ENCODE measurements at places on chromosomes 1 and 21. TPM values are rescaled to one million over a fixed set of nuclear protein-coding genes. Genes with fewer than 3 reads are reported as not detected.

TMEM79 gene
- total RNA-seq: 9.5 TPM

- H3K4me3 ChIP-seq: peak overlapping the region; percentile 54
- DNase-seq: peak; percentile 75
- H3K27me3 ChIP-seq: no peaks in the 10 kb centered on the region
- peak overlapping the region; percentile 88 for H3K27ac ChIP-seq
- H3K4me1 ChIP-seq: peaks cover 56% of the 10 kb centered on the region
- H3K36me3 ChIP-seq: no peaks in the 10 kb centered on the region
Measured at GRCh38 chr1:101112051-101112780, 86.6 kb upstream of the DPH5 start.

MTARC2 gene
- total RNA-seq: not detected

CD2 gene
- 264 TPM for total RNA-seq

DNA sequence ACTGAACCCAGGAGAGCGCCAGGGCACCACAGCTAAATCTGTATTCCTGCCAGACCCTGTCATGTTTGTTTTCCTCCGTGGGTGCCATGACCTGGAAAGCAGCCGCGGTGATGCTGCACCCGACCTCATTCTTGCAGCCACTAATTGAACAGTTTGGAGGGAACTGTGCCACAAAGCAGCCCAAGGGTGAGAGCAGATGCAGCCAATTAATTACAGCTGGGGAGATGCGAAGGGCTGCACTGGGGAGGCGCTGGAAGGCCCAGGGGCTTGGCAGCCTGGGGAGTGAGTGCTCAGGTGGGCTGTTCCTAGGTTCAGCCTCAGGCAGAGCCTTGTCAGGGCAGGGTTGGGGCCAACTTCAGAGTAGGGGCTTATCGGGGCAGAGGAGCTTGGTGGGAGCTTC, 158.4 kb upstream of the CD34 start:
- DNase-seq: no peak
- no peak overlapping the region for H3K27ac ChIP-seq
- H3K36me3 ChIP-seq: no peaks in the 10 kb centered on the region

- no peaks in the 10 kb centered on the region for H3K27me3 ChIP-seq
- H3K4me3 ChIP-seq: no peak overlapping the region
- DNase-seq: no peak
Measured at GRCh38 chr1:218667781-218668516, 322.8 kb downstream of the TGFB2 start.

DNA sequence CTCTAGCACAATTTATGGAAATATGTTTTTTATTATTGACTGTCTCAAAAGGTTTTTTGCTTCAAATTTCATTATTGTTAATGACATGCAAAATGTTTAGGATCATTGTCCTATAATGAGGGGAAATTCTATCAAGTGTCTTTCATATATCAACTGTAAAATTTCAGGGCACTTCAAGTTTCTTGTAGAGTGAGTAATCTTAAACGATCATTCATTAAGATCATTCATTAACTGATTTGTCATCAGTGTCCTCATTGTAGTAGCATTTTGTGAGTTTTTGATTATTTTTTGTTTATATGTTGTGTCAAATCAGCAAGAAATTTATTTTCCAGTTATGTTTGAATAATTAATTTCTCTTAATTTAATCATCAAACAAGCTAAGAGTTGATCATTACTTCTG, 111.8 kb upstream of the PRDX6 start:
- H3K4me1 ChIP-seq: peaks cover 9% of the 10 kb centered on the region
- peaks cover 4% of the 10 kb centered on the region for H3K36me3 ChIP-seq
- H3K27ac ChIP-seq: no peak overlapping the region

DNA sequence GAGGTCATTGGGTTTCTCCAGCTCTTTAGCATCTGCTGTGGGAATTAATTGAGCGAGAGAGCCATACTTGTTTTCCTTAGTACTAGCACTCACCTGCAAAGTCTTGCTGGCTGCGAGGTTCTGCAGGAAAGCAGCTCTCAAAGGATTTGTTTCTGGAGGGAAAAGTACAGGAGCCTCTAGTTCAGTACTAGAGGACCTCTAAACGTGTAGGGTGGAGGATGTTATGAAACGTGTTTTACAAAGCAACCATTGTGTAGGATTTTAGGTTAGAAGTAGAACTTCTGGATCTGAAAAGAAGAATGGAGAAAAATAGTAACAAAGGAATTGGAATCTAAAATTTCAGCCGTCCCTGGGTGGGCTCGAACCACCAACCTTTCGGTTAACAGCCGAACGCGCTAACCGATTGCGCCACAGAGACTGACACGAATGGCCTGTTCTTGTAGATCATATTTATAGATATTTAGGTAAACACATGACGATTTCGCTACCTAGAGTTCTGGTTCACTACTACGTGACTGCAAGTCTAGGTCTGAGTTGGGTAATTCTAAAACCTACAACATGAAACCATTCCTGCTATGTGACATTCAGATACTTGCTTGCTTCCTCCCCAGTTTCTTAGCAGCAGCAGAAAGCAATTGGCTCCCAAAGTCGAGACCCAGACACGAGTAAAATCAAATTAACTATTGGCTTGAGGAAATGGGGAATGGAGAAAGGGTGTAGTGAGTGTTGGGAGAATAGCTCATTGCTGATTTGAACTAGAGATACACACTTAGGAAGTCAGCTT, 60.2 kb upstream of the CFAP126 start:
- no peaks in the 10 kb centered on the region for H3K36me3 ChIP-seq
- DNase-seq: peak; percentile 52
- peak overlapping the region; percentile 57 for H3K4me3 ChIP-seq

DNA sequence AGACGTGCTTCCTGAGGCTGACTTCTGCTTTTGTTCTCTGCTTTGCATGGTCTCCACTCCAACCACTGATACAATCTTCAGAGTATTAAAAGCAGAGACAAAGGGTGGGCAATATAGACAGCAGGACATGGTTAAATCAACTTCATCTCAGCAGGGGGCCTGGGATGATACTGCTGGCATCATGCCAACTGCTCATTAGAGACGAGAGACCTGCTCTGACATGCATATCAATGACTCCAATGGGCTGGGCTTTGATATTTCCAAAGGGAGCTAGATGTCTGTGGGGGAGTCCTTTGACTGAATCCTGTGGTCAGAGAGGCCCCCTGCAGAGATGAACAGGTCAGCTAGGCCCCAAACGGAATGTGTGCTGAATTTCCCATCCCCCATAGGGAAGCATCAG, 106.6 kb downstream of the ACTL8 start:
- no peaks in the 10 kb centered on the region for H3K36me3 ChIP-seq
- peaks cover 6% of the 10 kb centered on the region for H3K27me3 ChIP-seq
- no peak overlapping the region for H3K4me3 ChIP-seq
- no peak overlapping the region for H3K27ac ChIP-seq
- no peak for DNase-seq

DNA sequence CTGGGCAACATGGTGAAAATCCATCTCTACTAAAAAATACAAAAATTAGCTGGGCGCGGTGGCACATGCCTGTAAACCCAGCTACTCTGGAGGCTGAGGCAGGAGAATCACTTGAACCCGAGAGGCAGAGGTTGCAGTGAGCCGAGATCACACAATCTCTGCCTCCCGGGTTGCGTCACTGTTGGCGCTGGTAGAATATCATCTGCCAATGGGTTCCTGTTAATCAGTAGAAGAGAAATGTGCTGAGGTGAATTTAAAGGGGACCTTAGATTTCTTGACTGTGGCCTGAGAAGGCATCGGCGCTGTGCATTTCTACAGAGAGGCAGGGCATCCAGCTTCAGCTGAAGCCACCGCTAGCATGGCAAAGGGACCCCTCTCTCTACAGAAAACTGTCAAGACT, 68.0 kb downstream of the TGFB2 start:
- no peaks in the 10 kb centered on the region for H3K4me1 ChIP-seq
- peaks cover 11% of the 10 kb centered on the region for H3K27me3 ChIP-seq
- no peak overlapping the region for H3K4me3 ChIP-seq
- no peak overlapping the region for H3K27ac ChIP-seq

DNA sequence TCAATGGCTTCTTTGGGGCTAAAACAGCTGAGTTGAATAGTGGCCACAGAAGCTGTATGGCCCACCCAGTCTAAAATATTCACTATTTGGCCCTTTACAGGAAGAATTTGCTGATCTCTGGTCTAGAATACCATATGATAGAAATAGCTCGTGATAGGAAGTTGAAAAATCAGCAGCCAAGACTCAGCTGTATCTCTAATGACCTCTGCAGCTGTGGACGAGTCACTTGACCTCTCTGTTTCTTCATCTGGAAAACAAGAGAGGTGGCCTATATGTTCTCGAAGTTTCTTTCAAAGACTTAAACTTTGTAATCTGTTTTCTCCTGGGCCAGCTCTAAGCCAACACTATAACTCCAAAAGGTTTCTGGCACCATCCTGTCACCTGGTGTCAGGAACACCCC, 129.2 kb downstream of the ZBTB18 start:
- DNase-seq: no peak
- no peak overlapping the region for H3K27ac ChIP-seq
- no peak overlapping the region for H3K4me3 ChIP-seq
- H3K4me1 ChIP-seq: no peaks in the 10 kb centered on the region
- H3K36me3 ChIP-seq: no peaks in the 10 kb centered on the region

DNA sequence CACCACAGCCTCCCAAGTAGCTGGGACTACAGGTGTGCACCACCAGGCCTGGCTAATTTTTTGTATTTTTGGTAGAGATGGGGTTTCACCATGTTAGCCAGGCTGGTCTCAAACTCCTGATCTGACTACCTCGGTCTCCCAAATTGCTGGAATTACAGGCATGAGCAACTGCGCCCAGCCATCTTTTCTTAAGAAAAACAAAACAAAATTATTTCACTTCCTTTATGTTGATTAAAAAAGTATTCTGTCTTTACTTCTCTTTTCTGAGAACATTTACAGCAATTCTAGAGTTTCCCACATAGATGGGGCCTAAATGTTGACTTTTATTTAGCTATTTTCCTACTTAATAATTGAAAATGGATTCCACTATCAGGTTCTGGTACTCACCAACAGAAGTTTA, 17.3 kb upstream of the TMEM183A start:
- no peak for DNase-seq
- H3K27me3 ChIP-seq: peaks cover 7% of the 10 kb centered on the region
- H3K4me1 ChIP-seq: no peaks in the 10 kb centered on the region
- H3K36me3 ChIP-seq: no peaks in the 10 kb centered on the region

TNFRSF18 gene
- 30.7 TPM for total RNA-seq

Data from activated naive CD4-positive, alpha-beta T cell treated with anti-CD3 and anti-CD28 coated beads for 36 hours (primary cell).